Stimulated activated CD4-positive, alpha-beta T cell treated with anti-CD3 and anti-CD28 coated beads, Interleukin-12 subunit alpha, Interleukin-12 subunit beta, amount 100 ng/mL, for 4 hours (primary cell): ENCODE measurements at places on chromosomes 12 and 14.
A peak's percentile ranks its signal among the peaks of the same experiment; 100 is the strongest.

- no peak for DNase-seq
Measured at GRCh38 chr12:103955811-103956508, 9.7 kb upstream of the TDG start.

DNA sequence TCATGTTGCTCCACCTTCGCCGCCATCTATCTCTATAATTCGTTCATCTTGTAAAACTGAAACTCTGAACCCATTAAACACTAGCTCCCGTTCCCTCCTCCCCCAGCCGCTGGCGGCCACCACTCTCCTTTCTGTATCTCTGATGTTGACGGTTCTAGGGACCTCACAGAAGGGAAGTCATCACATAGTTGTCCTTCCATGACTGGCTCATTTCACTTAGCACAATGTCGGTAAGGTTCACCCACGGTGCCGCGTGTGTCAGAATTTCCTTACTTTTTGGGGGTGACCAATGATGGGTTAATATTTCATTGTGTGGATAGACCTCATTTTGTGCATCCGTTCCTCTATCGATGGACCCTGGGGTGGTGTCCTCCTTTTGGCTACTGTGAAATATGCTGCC, 2.0 kb upstream of the CACNA2D4 start:
- DNase-seq = no peak

DNA sequence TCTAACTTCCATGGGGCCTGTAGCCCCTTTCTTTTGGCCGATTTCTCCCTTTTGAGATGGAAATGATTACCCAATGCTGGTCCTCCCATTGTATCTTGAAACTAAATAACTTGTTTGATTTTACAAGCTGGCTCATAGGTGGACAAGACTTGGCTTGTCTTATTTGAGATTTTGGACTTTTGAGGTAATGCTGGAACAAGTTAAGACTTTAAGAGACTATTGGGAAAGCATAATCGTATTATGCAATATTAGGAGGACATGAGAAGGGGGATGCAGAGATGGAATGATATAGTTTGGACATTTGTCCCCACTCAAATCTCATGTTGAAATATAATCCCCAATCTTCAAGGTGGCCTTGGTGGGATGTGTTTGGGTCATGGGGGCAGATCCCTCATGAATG, 49.2 kb upstream of the LYZ start:
- DNase-seq = no peak

- no peak for DNase-seq
Measured at GRCh38 chr12:7959701-7960121, 23.7 kb upstream of the SLC2A3 start.

DNA sequence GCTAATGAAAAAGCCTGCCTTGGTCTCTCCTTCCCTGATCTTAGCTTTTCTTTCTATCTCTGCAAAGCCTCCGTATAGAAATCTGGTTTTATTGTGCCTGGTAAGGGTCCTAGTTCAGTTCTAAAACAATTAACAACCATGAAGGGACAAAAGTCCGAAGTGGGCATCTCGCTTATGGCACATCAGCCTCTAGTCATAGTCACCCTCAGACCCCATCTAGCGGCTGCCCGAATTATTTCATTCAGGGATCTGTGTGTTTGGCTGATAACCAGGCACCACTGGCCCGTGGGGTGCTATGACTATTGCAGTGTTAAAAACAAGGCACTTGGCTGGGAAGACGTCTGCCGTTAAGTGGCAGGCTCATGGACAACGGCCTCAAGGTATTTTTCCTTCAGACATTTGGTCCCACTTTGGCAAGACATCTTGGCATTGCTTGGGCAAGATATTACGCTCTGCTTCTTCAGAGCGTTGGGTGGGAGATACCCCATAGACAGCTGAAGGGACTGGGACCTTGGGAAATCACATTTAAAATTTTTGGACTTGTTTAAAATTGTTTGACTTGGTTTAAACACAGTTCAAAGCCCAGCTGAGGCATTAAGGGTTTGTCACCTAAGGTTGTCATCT, 87.1 kb downstream of the SINHCAF start:
- peak; percentile 53 for DNase-seq

- DNase-seq = no peak
Measured at GRCh38 chr14:24948261-24948847, 101.6 kb downstream of the STXBP6 start.

GRCh38 chr14:98350213-98350612, 921.8 kb downstream of the BCL11B start:
- DNase-seq = no peak

DNA sequence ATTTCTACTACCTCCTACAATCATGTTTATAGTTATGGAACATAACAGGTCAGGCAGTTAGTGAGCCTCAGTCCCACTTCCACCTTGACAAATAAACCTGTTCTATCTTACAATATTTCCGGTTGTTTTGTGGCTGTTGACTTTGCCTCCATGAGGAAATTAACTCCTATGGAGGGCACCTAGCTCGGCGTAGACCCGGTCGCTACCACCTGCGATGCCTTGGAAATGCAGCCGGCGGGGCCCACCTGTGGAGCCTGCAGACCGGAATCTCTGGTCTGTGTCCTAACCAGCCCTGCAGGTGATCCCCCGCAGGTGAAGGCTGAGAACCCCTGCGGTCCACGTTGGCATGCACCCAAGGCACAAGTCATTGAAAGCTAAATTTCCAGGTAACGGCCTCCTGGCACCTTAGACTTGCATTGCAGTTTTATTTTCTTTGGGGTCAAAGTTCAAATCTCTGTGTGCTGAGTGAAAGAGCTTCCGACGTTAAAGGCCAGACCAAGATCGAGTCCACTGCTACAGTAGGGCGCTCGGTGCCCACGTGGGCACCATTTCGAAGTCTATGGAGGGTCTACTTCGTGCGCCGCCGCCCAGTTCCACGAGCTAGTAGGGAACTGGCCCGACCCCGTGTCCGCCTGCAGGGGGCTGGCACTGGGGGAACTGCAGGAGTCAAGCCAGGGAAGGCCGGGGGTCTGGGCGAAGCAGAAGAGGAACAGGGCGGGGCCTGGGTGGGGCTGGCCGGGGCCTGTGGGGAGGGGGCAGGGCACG, 782 bp upstream of the PIWIL1 start:
- no peak for DNase-seq

DNA sequence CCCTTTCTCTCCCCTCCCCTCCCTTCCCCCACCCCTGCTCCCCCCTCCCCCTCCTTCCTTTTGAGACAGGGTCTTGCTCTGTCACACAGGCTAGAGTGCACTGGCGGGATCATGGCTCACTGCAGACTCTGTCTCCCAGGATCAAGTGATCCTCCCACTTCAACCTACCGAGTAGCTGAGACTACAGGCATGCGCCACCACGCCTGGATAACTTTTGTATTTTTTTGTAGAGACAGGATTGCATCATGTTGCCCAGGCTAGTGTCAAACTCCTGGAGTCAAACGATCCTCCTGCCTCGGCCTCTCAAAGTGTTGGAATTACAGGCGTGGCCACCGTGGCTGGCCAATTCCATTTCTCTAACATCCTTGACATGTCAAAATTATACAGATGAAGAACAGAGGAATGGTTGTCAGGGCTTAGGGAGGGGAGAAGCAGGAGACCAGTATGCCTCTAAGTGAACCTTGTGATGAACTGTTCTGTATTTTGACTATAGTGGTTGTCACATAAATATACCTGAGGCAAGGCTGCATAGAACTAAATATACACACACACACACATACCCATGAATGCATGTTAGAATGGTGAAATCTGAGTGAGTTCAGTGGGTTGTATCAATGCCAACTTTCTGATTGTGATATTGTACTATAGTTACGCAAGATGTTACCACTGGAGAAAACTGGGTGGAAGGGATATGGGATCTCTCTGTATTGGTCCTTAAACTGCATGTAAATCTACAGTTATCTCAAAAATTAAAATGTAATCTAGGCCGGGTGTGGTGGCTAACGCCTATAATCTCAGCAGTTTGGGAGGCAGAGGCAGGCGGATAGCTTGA, 3.6 kb upstream of the CFAP73 start:
- DNase-seq = no peak

DNA sequence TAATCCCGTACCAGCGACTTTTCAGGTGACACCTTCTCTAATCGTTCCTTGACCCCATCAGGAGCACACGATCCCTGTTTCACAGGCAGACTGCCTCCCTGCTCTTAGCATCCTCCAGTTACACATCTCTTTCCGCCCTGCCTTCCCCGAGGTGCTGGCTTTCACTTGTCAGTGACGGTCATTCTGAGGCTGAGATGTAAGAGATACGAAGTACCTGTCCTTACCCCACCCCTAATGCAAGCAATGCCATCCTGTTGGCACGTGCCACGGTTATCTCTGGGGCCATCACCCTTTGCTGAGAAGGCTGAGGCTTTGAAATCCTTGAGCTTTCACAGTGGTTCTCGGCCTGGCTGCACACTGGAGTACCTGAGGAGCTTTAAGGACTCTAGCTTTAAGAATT, 24.4 kb downstream of the B4GALNT3 start:
- DNase-seq = no peak

DNA sequence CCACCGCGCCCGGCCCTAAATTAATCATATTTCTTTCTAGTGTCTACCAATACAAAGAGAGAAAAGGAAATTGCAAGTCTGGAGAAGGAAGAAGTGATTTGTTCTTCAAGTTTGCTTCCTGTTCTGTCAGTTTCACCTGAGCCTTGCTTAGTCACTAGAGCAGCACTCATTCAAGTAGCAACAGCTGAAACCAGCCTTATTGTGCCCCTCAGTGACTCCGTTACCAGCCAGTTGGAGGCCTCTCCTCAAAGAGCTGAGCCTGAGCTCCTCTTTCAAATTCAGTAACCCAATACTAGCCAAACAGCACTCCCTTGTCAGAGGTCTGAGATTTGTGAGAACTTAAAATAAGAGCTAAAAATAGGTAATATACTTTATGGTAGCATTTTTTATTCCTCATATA, 17.4 kb downstream of the PAWR start:
- no peak for DNase-seq

DNA sequence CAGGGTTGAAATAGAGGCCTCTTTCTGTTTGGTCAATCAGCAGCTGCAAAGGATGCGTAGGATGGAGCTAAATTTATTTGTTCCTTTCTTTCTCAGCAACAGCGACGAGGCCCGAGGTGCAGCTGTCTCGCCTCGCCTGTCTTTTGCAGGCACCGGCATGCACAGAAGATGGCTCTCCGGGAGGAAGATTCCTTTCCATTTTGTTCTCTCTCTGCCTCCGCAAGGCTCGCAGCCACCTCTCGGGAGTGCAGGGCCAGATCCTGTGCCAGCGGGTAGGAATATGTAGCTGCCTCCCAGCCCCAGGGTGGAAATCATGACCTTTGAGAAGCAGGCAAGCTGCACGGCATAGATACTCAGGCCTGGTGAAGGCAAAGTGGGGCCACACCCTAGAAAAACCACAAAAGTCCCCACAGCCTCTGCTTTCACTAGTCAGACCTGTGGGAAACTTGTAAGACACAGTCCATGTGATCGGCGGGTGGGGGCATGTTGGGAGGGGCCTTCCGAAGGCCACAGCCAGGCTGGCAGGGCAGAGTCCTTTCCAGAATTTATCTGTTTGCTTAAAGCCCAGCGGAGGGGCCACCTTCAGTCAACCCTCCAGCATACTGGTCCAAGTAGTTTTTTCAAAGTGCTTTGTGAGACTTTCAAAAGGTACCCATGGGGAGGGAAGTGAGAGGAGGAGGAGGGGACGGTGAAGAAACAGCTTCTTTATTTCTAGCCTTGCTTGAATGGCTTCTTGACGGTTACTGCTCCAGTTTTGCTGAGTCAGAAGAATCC, at the start of gene MAP1LC3B2:
TSS of gene MAP1LC3B2 (plus strand) at position 220 of the 774 bp plus-strand sequence. CDS start 16,562 bp downstream, outside the sequence.
- peak; percentile 33 for DNase-seq

- no peak for DNase-seq
Measured at GRCh38 chr14:79699206-79699605, 512.1 kb downstream of the DIO2 start.

DNA sequence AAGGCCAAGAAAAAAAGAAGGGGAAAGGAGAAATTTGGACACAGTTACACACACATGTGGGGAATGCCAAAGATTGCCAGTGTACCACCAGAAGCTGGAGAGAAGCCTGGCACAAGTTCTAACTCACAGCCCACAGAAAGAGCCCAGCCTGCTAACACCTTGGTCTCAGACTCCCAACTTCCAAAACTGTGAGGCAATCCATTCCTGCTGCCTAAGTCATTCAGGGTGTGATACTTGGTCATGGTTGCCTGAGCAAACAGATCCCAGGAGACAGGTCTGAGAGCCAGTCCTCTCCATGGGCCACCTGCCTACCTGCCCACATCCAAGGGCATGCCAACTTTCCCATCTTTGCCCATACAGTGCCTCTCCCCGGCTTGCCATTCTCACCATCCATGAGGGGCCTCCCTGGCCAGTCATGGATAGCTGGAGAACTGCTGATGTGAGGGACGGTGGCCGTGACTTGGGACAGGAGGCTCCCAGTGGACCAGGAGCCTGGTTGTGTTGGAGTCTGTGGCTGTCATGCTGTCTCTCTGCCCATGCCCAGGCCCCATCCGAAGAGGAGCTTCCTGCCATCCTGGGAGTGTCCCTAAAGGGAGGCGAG, 198.0 kb upstream of the RTL1 start:
- DNase-seq = no peak

DNA sequence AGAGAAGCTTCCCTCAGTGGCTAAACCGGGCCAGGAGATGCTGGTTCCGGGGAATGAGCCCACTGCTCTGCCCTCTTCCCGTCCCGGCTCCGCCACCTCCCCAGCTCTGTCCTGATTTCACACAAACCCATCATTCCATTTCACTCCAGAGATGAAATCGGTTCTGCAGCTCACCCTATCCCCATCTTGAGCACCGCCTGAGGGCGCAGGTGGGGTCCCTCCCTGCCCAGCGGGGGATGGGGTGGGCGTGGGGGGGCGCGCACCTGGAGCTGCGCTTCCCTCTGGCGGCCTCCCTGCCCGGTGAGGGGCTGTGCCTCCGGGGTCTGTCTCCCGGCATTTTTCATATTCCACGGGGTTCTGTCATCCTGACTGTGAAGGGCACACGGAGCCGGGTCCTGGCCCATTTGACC, 44.7 kb downstream of the NOC4L start:
- no peak for DNase-seq

GRCh38 chr14:59268011-59268410, 79.5 kb downstream of the DAAM1 start:
- DNase-seq = no peak

DNA sequence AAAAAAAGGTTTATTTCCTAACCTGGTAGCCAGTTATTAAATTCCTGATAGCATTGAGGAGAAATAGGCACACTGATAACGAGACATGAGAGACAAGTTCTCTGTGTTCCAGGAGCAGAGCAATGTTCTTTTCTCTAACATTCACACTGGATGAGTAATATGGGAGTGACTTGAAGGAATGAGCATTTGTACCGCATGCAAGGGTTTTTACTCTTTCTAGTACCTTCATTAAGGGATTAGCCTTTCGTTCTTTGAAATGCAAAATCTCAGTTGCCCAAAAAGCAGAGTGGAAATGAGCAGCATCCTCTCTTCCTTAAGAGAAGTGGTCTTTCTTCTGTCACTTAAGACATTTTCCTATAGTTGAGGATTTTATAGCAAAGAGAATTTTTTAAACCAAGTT, 54.7 kb downstream of the FGD4 start:
- DNase-seq = no peak

GRCh38 chr12:19181666-19182426, 52.3 kb downstream of the PLEKHA5 start:
- DNase-seq = no peak

- no peak for DNase-seq
Measured at GRCh38 chr14:100393362-100393761, 70.2 kb downstream of the SLC25A47 start.

- no peak for DNase-seq
Measured at GRCh38 chr14:81594012-81594411, 60.4 kb upstream of the SEL1L start.
